ENCODE measurements at places on chromosomes 6 and 20.
A peak's percentile ranks its signal among the peaks of the same experiment; 100 is the strongest.

- no peak for DNase-seq
Measured at GRCh38 chr6:105786449-105786848, 299.7 kb upstream of the PRDM1 start.

DNA sequence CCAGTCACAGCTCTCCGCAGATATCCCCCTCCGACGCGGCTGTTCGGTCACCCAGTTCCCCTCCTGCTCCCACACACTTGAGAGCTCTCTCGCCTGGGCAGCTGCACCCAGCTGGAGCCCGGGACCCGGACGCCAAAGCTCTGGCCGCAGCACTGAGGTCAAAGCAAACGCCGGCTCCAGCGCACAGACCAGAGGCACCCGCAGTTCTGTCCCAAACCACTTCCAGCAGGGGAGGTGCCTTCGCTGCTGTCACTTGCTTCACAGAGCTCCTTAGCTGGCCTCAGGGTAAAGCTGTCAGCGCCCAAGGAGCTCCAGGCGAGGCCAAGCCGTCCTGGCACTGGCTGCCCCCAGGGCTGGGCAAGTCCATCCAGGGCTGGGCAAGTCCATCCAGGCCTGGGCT lies 27.9 kb downstream of the SLC2A4RG start:
- no peak for DNase-seq

DNA sequence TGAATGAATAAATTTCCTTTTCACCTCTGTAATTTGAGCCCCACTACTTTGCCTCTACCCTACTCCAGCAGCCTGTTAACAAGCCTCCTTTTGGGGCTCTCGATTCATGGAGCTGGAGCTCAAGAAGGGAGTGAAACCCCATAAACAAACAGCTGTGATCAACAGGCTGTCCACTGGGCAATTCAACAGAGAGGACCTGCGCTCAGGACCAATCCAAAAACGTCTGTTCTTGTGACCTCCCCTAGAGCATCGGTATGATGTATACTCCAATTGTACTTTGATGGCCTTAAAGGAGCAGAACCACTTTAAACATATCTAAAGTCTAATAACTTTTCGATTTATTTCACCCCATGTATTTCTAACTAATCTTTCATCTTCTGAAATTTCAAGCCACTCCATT lies 37.4 kb downstream of the HIVEP2 start:
- no peak for DNase-seq

- no peak for DNase-seq
Measured at GRCh38 chr6:21771626-21772320, 178.2 kb downstream of the SOX4 start.

GRCh38 chr6:149179431-149179830 lies 138.1 kb upstream of the TAB2 start:
- no peak for DNase-seq

DNA sequence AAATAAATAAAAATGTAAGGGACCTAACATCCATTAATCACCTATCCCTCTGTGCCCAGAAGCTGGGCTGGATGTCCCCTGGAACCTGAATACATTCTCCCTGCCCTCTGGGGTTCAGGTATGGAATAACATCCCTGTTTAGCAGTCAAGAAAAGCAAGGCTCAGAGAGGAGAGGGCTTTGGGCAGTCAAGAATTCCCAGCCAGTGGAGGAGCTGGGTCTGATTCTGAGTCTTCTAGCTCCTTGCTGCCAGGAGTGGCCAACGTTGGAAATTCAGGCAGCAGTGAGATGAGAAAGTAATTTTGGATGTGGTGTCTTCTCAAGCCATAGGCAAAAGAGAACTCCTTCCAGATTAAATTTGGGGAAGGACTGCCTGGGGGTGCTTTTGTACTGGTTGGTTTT lies 42.6 kb upstream of the ZNFX1 start:
- DNase-seq: peak; percentile 30

- DNase-seq: peak; percentile 5
Measured at GRCh38 chr6:93176070-93176469, 243.3 kb downstream of the EPHA7 start.

- no peak for DNase-seq
Measured at GRCh38 chr6:143187238-143187923, 126.7 kb downstream of the AIG1 start.

DNA sequence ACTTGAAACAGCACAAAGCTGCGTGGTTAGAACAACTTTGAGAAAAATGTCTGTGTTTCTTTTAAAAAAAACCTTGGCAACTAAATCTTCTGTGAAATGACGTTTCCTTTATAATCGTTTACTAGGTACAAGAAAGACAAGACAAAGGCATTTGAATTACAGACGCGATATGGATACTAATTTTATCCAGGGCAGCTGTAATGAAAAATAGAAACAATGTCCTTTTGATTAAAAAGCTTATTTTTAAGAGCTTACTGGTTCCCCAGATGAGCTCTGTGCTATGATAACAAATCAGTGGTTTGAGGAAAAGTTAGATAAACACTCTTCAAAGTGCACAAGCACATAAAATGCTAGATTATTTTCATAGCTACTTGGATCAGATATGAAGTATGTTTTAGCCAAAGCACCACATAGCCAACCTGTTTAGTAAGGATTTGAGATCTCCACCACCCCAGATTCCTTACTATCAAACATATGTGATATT lies 1.6 kb upstream of the SYNCRIP start:
- DNase-seq: no peak

- DNase-seq: no peak
Measured at GRCh38 chr6:38262609-38263008, 377.1 kb downstream of the BTBD9 start.

DNA sequence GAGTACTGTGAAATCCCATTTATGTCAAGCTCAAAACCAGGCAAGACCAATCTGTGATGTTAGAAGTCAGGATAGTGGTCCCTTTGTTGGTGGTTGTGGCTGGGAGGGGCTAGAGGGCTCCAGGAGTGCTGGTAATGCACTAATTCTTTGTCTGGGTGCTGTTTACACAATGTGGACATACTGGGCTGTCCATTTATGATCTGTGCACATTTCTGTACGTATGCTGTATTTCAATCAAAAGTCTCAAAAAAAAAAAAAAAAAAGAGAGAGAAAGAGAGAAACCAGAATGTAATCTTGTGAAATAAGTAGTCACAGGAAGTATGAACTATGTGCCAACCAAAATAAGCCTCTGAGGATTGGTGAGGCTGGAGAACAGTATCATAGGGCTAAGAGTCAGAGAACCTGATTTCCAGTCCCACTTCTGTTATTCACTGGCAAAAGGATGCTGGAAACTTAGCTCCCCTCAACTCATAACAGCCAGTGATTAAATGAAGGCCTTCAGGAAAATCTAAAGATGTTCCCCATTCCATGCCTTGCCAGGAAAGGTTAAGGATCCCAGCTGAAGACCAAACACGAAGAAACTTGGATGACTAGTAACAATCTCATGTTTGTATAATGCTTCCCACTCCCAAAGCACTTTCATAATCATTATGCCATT lies 19.6 kb upstream of the TRAM2 start:
- DNase-seq: no peak

DNA sequence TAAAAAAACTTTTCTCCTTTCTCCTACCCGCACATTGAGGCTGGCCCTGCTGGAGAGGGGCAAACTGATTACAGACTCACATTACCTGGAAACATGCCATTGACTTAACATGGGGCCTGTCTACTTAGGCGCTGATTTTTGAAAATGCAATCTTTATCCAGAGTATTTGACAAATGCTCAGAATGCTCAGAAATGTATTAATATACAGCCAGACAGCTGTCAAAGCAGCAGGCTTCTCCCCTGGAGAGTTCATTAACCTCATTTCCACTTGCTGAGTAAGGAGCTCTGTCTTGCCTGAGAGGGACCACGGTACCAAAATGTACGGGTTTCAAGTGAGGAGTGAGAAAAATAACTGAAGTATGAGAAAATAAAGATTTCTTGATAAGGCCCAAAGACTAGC lies 95.7 kb downstream of the PAX1 start:
- DNase-seq: no peak

GRCh38 chr20:49677777-49678758 lies 35.6 kb downstream of the B4GALT5 start:
- DNase-seq: peak; percentile 28

DNA sequence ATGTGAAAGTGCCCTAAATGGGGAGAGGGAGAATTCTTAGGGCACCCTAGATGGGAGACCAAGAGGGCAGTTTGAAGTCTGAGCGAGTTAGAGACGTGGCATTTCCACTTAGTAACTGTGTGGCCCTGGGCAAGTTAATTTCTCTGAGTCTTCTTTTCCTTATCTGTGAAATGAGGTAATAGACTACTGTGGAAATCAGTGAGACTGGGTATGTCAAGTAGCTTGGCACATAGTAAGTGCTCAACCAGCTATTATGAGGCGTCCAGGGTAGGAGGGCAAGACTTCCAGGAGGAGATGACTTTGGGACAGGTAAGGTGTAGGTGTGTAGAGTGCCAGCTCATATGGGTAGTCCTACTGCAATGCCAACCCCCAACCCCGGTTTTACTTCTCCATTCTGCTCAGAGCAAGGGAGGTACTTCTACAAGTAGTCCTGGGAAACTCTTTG lies 770 bp downstream of the KIF3B start:
- DNase-seq: peak; percentile 65

GRCh38 chr6:43850314-43851203 lies 80.5 kb downstream of the VEGFA start:
- DNase-seq: no peak

GRCh38 chr20:1212607-1213396 lies 9.5 kb downstream of the C20orf202 start:
- DNase-seq: peak; percentile 79

DNA sequence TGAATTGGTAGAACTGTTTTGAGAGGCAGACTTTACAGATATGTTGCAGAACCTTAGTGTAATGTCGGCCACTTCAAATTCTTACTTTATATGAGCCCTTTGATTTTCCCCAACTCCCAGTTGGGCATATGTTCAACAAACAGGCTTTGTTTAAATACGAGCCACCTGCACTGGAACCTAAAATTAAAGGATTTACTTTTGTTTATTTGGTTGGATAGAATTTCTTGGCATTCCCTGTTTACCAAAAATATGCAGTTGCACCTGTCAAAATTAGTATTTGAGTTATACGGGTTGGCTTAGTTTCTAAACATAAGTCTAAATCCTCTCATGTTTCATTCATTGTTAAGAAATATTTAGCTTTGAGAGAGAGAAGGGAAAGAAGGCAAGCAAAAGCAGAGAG lies 2.4 kb upstream of the GLYATL3 start:
- no peak for DNase-seq

DNA sequence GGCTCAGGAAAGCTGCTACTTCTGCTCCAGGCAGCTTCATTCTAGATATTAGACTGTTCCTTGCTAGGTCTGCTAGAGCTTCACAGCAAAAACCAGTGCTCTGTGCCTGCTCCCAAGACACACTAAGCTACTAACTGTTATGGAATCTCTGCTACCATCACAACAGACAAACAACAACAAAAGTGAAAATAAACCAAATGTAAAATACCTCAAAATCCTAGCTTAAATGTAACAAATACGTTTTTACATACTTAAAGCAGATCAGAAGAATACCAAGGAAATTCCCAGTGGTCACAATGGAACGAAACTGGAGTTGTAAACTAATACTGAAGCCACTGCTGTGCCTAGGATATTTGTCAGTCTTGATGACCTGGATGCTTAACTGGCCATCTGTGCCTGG lies 84.6 kb upstream of the EZR start:
- DNase-seq: no peak

All from RPMI8226 (cell line).